ENCODE measurements at places on chromosomes 1 and 21.

- no peak for DNase-seq
Measured at GRCh38 chr1:211925016-211925415, 94.5 kb upstream of the LPGAT1 start.

- peak; percentile 76 for DNase-seq
Measured at GRCh38 chr1:98920441-98921110, 84.1 kb downstream of the PLPPR5 start.

GRCh38 chr1:200380589-200381021 is 29.2 kb downstream of the ZNF281 start:
- DNase-seq: no peak

DNA sequence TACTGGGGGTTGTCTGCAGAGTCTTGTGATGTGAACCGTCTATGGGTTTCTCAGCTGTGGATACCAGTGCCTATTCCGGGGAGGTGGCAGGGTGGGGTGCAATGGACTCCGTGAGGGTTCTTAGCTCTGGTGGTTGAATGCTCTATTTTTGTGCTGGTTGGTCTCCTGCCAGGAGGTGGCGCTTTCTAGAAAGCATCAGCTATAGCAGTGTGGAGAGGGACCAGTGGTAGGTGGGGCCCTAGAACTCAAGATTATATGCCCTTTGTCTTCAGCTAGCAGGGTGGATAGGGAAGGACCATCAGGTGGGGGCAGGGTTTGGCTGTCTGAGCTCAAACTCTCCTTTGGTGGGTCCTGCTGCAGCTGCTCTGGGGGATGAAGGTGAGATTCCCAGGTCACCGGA is 127.3 kb upstream of the PLD5 start:
- no peak for DNase-seq

GRCh38 chr1:172172352-172172831 is 248.1 kb upstream of the C1orf105 start:
- no peak for DNase-seq

- no peak for DNase-seq
Measured at GRCh38 chr1:92945748-92946270, 15.5 kb downstream of the DIPK1A start.

GRCh38 chr1:213993929-213994328 is 6.2 kb downstream of the PROX1 start:
- DNase-seq: no peak

DNA sequence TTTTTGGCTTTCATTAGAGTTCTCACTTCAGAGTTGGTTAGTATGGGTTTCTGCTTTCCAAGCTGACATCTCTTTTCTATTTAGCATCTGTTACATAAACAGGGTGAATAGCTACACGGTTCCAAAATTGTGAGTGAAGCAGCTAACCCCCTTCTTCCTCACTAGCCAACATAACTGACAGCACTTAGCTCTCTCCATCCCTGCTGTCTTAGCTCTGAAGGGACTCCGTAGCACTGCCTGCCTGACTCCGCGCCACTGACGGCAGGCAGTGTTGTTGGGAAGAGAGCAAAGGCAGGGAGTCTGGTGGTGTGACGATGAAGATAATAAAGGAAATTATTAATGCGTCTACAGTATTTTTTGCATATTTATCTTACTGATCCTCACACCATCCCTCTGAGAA is 247.0 kb downstream of the PTBP2 start:
- no peak for DNase-seq

DNA sequence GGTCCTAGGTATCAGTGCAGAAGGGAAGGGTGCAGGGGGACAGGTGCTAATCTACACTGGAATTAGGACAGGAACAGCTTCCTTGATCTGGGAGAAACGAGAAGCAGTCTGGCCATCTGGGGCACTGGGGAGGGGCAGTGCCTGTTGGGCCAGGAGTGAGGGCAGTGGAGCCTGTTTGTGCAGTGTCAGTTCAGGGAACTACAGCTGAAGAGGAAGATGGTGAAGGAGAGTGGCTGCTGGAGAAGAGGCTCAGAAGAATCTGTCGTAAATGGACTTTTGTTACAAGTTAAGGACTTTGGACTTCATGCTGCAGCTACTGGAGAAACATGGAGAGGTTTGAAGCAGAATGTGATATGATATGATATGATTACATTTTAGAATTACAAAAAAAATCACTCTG is 3.2 kb upstream of the TNFSF4 start:
- DNase-seq: no peak

GRCh38 chr1:98991127-98992012 is 13.3 kb downstream of the PLPPR5 start:
- peak; percentile 81 for DNase-seq

DNA sequence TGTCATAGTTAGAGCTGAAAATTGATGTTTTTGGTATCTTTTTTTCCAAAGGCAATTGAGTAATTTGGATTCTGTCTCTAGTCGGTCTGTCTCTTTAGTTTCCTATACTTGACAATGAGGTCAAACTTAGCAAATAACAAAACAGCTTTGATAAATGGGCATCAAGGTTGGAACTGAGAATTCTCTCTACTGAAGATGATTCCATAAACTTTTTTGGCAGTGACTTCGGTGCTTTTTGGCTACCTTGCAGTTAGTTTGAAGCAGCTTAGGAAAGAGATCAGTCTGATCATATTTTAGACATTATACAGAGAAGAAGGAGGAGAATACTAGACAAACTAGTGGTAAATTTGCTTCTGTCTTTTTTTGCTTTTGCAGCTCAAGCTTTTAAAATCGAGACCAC is 559 bp downstream of the VCAM1 start:
- no peak for DNase-seq

DNA sequence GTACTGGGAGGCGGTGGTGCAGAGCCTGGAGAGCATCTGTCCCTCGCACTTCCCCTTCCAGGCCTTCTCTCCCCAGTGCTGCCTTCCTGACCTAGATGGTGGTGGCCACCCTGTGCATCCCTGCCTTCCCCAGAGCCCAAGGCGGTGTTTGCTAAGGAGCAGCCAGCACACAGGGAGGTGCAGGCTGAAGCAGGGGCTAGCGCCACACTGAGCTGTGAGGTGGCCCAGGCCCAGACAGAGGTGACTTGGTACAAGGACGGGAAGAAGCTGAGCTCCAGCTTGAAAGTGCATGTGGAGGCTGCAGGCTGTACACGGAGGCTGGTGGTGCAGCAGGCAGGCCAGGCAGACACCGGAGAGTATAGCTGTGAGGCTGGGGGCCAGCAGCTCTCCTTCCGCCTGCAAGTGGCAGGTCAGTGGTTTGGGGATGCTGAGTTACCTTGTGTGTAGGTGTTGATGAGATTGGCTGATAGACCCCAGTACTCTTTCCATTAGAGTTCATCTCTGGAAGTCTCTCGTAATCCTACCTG is 51.6 kb downstream of the OBSCN start:
- no peak for DNase-seq

- DNase-seq: no peak
Measured at GRCh38 chr1:175408986-175409385, 216.4 kb upstream of the KIAA0040 start.

DNA sequence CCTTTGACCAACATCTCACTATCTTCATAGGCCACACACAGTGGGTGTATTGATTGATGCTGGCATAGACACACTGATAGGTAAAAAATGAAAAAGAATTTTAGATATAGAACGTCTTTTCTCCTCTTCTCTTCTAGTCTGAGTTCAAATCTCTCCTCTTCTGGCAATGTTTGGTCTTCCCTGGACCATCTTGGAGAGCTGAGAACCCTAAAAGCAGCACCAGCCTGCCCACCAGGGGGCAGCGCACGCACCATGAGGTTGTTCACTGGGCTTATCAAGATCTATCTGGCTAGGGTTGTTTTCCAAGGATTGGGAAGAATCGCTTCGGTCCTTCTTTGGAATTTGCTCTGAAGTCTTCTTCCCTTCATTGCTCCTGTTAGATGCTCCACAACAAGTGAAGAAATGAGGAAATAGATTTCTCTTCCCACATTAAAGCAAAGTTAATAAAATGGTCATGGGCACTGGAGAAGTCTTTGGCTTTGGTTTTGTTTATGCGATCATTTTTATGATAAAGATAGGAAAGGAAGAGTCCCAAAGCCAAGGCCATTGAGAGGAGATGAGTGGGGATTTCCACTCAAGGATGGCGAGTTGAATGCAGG is 104.0 kb upstream of the OLIG2 start:
- DNase-seq: no peak

DNA sequence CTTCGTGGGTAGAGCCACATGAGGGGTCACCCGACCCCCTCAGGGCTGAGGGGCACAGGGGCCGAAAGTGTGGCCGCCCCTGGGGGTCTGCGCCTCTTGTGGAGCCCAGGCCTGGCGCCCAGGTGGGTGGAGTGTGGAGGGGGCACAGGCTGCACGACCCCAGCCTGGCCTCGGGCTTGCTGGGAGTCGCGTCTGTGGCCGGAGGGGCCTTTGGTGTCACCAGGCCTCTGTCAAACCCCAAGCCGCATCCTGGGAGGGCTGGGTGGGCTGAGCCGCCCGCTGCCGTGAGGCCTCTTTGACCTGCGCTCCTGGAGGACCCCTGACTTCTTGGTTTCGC is 60.7 kb downstream of the FAAP20 start:
- DNase-seq: no peak

GRCh38 chr1:94554580-94554979 is 13.0 kb upstream of the F3 start:
- no peak for DNase-seq

DNA sequence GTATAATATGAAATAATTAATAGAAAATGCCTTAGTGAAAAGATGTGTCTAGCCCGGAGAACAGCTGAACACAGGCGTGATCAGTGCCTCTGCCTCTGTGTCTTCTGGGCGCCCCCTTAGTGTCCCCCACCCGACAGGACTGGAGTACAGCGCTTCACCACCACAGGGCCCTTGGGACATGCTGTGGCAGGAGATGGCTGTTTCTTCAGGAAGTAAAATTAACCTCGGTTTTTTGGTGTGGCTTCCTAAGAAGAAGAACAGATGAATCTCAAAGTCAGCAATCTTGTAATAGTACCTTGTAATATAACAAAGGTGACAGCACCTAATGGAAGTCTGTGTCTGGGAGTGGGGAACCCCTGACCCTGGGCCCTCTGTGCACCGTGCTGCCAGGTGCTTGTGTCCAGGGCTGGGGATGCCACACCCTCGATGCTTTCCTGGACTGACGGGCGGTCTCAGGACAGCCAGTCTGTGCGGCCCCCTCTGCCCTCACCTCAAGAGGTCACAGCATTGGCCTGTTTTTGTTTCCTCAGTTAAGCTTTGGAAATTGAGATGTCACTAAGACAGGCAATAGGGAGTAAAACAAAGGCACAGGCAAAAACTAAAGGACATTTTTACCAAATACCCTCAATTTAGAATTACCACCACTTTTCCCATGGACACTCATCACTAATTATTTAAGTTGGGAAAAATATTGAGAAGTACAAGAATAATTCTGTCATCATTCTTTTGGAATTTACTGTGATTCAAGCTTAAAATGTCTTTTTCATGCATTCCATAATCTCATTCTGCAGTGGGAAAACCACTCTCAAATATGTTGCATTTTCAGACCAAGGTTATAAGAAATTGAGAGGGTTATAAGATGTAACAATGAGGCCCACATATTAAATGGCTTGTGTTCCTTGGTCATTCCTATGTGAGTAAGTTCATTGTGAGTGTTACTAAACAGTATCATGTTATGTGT is 79.3 kb downstream of the ADARB1 start:
- DNase-seq: peak; percentile 34

GRCh38 chr1:62433861-62434617 is 2.8 kb upstream of the USP1 start:
- DNase-seq: no peak

DNA sequence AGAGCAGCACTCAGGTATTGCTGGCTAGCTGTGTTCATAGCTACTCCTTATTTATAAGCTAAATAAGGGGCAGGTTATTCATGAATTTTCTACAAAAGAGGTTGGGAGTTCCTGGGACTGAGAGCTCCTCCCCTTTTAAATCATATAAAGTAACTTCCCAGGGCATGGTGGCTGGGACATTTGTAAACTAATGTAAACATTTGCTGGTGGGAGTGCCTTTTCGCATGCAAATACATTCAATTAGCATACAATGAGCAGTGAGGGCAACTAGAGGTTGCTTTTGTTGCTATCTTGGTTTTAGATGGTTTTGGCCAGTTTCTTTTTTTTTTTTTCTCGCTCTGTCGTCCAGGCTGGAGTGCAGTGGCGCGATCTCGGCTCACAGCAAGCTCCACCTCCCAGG is 43.4 kb downstream of the GNPAT start:
- DNase-seq: no peak

DNA sequence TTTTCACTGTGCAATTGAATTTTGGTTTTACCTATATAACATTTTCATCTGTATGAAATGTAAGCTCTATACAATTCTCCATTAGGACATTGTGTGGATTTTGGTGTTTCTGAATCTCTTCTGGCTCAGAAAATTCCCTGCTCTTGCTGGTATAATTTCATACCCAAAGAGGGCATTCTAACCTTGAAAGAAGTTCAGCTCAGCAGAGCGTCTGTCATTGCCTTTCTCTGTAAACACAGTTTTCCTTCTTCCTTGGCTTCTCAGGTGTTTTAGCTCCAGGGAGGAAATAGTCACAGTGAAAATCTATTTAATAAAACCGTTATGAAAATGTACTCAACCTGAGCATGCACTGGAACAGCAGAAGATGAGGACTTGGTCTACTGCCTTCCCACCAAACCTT is 16.0 kb downstream of the DISC1 start:
- DNase-seq: no peak

DNA sequence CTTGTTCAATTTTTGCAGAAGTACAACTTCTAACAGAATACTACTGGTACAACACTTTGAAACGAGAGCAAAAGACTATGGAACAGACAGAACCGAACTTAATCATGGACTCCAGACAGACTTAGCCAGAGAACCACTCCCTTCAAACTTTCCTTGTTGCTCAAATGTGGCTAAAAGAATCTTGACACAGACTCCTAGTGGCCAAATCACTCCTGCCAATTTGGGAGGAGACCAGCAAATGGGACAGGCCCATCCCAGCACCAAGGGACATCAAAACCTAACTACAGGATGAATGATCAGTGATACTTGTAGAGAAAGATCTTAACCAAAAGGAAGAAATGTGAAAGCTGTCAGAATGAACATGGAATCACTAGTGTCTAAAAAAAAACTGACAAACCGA is 154.0 kb downstream of the MATN1 start:
- DNase-seq: no peak

DNA sequence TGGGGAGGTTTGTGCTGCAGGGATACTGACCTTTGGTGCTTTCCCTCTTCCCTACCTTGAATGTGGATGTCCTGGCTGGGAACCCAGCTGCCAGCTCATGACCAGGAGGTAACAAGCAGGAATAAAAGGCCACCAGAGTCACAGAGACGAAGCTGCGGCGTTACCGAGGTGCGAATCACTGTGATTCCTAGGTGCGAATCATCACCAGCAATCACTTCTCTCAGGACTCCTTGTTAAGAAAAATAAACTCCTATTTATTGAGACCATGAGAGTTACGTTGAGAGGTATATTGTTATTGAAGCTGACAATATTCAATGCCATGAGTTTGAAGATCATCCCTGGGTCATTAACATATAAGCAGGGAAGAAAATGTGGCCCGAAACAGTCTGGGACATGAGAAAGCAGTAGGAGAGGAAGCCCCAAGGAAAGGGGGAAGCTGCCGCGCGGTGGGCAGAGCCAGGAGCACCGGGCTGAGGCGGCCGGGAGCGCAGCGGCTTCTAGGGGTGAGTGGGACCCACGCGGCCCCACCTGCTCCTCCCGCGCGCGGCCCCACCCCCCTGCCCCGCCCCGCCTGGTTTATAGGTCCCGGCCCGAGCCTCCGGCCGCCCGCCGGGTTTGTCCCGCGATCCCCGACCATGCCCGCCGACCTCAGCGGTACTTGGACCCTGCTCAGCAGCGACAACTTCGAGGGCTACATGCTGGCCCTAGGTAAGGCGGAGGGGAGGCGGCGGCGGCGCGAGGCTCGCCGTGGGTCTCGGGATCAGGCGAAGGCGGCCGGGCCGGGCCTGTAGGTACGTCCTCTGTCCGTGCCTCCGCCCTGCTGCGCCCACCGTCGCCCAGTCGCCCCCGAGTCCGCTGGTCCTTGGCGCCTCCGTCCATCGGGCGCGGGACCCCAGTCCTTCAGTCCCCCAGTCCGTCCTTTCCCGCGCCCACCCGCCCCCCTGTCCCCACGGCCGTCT is at the start of gene RBP7:
Gene RBP7, plus strand, starts transcription at position 605 of the 959 bp plus-strand sequence. Its CDS starts 31 bp downstream, at position 636.
- peak; percentile 7 for DNase-seq

Data from HFFc6 (cell line).